ENCODE measurements at places on chromosomes 11 and 22.

GRCh38 chr11:62140304-62141110 is 16.7 kb downstream of the INCENP start:
- DNase-seq, result no peak

DNA sequence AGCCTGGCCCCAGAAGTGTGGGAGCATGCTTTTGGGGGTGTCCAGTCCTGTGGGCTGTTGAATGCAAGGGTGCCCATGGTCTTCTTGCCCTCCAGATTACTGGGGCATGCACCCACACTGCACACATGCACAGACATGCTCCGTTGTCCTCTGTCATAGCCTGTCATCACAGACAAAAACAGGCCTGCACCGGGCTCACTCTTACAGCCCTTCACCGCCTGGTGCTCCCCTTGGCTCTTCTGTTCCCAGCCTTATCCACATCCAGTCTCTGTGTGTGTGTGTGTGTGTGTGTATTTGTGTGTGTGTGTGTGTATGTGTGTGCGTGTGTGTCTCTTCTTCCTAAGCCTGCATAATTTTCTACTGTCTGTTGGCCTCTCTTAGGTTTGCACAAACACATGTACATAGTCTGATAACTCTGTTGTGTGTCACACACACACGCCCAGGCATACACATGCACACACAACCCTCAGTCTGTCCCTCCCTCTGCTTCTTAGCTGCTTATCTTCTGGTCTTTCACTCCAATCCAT is 23.4 kb upstream of the NECTIN1 start:
- peak; percentile 33 for DNase-seq

DNA sequence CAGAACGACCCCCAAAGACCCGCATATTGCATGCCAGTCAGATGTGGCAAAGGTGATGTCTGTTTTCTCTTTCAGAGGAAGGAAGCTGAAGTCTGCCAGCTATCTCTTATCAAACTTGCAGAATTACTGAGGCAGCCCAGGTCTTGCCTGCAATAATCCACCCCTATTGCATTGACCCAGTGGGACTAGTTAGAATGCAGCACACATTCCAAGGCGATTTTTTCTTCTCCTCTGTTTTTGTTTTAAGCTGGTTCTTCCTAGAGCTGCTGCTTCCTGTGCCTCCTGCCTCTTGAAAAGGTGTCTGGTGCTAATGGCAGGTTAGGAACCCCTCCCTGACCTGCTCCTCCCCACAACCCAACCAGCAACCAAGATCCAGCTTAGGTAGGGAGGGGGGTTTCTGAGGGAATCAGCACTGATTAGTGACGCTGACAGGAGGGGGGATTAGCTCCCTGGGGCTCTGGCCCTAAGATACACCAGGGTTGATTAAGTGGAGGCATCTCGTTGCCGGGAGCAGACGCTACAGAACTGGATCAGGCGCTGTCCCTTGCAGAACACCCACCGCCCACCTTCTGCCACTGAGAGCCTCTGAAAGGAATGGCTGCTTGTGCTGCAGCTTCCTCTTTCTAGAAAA is 2.8 kb downstream of the NTM start:
- no peak for DNase-seq

DNA sequence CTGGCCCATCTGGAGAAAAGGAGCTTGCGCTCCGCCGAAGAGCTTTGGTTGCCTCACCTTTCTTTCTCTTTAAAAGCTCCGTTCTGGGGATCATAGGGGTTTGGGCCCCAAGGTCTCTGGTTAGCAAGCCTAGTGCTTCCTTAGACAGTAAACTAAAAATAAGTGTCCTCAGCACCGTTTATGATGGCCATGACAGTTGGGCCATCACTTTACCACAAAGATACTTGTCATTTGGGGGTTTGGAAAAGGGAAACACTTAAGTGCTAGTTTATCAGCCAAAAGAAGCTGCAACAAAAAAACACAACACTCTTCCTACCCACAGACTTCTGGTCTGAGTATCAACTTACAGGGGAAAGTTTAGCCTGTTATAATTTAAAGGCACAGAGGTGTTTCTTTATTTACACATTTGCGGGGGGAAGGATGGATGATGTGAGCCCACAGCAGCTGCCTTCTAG is 88.4 kb upstream of the CD44 start:
- no peak for DNase-seq

DNA sequence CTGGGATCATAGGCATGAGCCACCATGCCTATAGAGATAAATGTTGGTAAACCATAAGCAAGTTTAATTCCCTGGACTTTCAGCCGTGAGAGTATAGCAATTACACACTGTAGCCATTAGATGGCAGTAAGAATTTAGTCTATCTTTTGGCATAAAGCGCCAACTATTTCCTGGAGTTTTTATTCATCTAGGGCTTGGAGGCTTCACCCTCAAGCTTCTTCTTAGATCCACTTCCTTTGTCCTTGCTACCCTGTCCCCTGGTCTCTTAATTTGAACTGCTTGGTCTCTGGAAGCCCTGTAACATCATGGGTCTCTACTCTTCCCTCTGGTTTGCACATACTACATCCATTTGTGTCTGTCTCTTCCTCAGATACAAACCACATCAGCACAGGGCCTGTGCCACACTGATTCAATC is 38.2 kb downstream of the OR10A6 start:
- peak; percentile 71 for DNase-seq

DNA sequence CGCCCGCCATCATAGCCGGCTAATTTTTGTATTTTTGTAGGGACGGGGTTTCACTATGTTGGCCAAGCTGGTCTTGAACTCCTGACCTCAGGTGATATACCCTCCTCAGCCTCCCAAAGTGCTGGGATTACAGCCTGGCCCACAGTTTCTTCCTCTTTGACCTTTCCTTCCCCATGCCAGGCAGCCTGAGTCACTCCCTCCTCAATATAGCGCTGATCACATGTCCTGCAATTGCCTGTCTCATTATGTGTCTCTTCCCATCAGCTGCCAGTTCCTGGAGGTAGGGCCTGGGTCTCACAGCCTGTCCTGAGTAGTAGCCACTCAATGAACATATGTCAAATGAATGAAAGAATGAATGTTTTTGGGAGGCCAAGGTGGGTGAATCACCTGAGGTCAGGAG is 43.0 kb upstream of the CCDC134 start:
- DNase-seq, result no peak

DNA sequence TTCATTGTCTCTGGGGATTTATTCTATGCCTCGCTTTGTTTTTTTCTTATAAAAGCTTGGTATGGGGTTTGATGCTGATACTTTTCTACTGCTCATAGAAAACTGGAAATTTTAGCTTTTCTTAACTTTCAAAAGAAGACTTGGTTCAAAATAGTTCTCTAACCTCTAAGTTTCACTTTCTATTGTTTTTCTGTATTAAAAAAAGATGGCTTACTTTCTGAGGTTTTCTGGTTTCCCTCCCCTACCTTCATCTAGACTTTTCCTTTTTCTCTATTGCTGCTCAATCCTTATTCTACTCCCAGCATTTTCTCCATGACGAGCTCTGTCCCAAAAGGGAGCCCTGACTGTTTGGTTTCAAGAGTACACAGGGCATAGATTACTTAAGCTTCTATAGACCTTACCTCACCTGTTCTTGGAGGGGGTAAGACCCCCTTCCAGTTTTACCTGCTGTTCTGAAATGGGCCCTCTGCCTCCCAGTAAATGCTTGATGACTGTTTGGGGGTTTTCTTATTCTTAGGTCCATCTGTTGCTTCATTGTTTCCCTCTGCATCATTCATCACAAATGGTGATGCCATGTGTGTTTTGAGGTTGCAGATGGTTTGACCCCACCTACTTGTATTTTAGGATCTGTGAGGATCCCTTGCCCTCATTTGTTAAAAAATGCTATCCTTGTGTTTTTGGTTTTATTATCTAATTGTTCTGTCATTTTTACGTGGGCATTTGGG is 29.5 kb downstream of the DNHD1 start:
- DNase-seq, result no peak

GRCh38 chr11:11243590-11244469 is 109.2 kb downstream of the CSNK2A3 start:
- peak; percentile 31 for DNase-seq

GRCh38 chr11:14835496-14836492 is 56.2 kb downstream of the CYP2R1 start:
- DNase-seq, result no peak

DNA sequence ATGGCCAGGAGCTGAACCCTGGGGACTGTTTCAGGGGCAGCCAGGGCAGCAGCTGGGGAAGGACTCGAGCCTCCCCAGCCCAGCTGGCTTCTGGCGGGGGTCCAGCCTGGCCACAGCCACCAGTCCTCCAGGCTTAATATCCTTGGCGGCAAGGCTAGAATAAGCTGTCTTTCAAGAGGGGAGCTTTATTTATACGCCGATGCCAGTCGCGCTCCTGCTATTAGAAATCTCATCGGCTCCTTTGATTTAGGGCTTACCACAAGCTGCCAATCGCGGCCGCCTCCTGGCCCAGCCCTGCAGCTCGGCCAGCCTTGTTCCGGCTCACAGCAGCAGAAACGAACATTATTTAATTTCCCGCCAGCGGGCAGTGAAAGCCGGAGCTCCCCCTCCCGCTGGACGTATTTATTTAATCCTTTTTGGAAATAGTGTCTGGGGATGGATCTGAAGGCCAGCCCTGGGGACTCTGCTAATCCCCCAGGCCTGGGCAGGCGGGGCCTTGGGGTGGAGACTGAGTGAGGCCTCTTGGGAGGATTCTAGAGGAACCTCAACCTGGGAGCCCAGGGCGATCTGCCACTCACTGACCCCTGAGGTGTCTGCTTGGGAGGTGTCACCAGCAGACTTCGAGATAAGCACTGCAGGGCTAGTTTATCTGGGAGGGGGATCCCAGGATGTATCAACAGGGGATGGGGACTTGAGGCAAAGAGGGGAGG is 363.1 kb downstream of the MN1 start:
- DNase-seq, result no peak

GRCh38 chr11:11982461-11982860 is 26.0 kb downstream of the DKK3 start:
- no peak for DNase-seq

GRCh38 chr22:39223091-39223710 is 21.6 kb downstream of the PDGFB start:
- no peak for DNase-seq

GRCh38 chr11:117097389-117098268 is 599 bp downstream of the SIK3 start:
- peak; percentile 36 for DNase-seq

GRCh38 chr11:45343444-45343843 is 57.3 kb upstream of the SYT13 start:
- no peak for DNase-seq

DNA sequence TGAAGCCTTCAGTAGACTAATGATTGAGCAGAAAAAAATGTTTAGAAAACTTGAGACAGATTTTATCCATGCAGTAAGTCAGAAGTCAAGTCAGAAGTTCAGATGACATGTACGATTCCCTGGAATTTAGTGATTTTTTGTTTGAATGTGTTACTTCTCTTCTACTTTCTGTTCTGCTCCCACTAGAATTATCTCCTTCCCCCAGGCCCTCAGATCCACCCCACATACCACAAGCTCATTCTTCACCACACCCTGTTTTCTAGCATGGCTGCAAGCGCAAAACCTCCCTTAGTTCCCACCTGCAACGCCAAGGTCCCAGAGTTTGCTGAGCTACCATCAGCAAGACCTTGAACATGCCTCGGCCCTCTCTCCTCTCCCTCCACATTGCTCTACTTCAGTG is 64.1 kb downstream of the KCNJ1 start:
- DNase-seq, result no peak

DNA sequence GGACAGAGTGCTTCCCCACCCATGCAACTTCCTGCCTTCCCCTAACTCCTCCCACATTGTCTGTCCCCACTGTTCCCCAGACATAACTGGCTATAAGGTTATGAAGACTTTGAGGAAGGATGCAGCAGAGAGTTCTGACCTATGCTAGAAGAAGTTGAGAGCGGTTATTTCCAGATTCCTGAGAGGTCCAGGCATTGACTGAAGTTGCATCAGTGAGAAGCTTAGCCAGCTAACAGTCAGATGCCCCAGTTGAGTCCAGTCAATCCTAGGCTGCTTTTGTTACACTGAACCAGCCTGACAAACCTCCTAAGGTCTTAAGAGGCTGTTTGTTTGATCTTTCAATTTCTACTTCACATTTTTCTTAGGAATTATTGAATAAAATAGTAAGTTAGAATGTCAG is 937.9 kb upstream of the CCDC90B start:
- no peak for DNase-seq

DNA sequence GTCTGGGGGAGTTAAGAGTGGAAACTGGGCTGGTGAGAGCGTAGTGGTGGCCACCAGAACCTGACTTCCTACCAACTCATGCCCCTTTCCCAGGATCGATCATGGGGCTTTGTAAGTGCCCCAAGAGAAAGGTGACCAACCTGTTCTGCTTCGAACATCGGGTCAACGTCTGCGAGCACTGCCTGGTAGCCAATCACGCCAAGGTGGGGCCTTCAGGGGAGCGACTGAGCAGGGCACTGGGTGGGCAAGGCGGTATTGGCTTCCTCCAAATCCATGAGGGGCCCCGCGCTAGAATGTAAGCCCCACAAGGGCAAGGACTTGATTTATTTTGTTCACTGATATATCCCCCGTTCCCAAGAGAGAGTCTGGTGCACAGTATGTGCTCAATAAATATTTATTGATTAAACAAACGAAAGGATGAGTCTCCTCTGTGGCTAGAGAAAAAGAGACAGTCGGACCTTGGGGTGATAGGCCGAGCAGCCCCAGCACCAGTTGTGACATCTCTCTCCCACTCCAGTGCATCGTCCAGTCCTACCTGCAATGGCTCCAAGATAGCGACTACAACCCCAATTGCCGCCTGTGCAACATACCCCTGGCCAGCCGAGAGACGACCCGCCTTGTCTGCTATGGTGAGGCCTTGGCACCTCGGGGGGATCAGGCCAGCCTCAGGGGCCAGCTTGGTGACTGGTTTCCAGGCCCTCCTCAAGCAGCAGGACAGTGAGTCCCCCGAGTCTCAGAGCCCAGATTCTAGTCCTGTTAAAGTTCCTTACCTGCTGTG is 765 bp downstream of the ZFPL1 start:
- DNase-seq, result no peak

- no peak for DNase-seq
Observed at GRCh38 chr22:34380532-34380931, 460.3 kb upstream of the LARGE1 start.

DNA sequence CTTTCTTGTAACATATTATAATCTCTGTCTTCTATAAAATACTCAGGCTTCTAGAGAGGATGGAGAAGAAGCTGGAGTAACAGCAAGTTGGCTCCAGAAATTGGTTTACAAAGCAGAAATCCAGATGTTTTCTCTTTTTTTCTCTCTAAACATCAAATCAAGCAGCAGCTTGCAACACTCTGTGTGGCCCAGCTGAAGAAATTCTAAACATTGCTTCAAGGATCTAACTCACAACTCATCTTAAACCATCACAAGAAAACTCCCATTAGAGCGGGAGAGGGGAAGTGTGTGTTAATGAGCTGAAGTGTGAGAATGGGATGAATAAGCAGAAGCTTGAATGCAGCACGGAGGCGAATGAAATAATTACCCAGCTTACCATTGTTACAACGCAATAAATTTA is 146.5 kb downstream of the OPCML start:
- DNase-seq, result no peak
